HepG2 (cell line): ENCODE measurements at places on chromosomes 3 and 15.
A peak's percentile ranks its signal among the peaks of the same experiment; 100 is the strongest.

GRCh38 chr15:64731012-64731804 is 44.2 kb downstream of the RBPMS2 start:
- DNase-seq = peak; percentile 67

- DNase-seq = no peak
Observed at GRCh38 chr15:75049392-75049791, 26.0 kb downstream of the PPCDC start.

GRCh38 chr3:146823622-146824021 is 218.5 kb upstream of the PLSCR5 start:
- DNase-seq = no peak

DNA sequence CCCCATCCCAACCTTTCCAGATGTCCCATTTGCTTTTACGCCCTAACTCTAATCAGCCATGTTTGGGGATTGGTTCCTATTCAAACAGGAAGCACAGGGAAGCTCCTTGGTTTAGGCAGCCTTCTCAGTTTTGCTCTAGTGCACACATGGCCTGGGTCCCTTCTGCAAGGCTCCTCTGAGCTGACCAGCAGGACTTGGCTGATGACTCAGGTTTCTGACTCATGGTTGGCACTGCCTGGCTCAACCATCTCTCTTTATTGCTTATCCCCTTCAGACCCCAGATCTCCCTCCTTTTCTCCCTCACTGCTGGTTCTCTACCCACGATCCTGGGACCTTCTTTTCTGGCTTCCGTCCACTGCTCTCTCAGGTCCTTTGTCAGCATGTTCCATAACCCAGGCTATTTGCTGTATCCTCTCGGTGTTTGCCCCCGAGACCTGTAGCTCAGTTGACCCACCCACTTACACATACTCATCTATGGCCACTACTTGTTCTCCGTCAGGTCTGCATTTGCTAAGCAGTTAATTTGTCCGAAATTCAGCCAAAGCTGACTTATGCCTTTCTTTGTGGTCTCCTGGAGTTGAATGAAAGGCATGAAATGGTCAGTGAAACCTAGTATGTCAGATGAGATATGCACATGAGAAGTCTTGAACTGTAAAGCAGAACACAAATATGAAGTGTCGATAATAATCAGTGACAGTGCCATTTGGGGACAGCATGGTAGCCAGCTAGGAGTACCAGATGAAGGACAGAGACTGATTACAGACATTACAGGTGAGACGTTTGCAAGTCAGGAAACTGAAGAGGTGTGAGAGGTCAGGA is 323.5 kb upstream of the ROPN1 start:
- DNase-seq = no peak

DNA sequence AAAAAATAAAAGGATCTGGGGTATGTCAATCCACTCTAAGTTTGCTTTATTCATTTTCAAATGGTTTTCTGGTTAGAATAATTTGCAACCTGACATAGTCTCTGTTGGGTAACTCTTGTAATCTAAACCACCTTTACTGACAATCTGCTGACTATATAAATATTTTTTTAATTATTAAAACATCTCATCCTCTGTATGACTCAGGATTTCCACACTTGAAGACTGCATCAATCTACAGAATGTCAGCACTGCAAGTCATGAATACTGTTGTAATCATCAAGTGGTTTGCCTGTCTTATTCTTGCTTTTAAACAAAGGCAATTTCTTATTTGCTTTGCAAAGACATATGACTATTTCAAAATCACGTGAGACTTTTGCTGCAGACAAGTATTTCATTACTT is 42.1 kb downstream of the VGLL3 start:
- DNase-seq = no peak
